ENCODE measurements at places on chromosomes 16 and 17.

DNA sequence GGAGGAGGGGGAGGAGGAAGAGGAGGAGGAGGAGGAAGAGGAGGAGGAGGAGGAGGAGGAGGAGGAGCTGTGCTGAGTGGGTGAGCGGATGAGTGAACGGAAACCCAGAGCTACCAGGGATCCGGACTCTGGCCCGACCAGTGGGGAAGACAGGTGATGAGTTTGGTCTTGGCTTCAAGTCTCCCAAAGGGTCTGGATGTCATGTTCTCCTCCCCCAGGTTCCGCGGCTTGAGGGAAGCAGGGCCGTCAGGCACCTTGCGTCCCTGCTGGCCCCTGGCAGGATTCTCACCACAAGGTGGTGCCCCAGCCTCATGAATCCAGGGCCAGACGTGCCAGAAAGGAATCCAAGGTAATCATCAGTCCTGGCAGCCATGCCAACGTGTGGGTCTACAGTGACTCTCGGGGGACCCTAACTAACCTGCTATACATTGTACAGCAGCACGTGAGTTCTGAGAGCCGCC is 13.5 kb upstream of the ABAT start:
- peak; percentile 86 for DNase-seq

DNA sequence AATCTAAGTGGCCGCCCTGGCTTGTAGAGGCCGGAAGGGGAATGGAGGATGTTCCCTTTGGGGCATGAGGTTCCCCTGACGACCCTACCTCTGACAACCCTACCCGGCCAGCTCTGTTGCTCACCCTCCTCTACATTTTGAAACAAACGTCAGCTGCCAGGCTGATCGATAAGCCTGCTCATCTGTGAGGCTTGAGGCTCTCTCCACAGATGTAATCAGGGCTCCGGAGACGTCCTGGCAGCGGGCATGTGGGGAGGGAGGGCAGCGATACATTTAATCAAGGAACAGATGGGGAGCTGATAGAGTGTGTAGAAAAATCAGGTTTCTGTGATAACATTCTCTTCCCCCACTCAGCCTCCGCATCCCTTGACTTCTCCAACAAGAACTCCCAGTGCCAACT is 212.3 kb upstream of the SDK2 start:
- no peak for DNase-seq

DNA sequence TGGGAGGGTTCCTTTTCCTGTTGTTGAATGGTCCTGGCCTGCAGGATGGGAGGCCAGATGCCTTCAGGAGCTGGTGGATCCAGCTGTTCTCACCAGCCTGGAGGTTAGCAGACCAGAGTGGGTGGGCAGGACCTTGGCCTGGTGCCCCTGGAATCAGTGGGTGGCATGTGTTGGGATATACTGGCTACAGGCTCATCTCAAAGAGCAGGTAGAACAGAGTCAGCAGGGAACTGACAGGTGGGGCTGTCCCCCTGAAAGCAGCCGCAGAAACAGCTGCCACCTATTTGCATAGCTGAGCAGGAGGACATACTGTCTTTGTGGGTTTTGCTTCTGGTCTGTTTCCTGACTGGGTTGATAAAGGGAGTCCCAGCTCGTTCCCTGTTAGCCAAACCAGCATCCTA is 144.1 kb downstream of the RAB11FIP4 start:
- no peak for DNase-seq

DNA sequence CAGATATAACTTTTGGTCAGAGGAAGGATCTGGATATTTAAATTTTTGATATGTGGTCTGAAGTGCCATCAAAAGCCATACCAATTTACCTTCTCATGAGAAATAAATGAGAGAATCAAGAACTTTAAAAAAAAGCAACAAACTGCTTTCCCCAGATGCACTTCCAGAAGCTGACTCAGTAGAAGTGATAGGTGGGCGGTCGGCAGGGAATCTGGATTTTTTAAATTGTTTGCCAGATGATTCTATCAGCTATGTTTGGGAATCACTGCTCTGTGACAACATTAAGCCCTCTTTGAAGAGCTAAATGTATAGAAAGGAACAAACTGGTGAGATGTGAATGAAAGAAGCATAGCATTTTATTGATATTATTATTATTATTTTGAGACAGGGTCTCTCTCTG is 19.2 kb downstream of the CDH3 start:
- no peak for DNase-seq

DNA sequence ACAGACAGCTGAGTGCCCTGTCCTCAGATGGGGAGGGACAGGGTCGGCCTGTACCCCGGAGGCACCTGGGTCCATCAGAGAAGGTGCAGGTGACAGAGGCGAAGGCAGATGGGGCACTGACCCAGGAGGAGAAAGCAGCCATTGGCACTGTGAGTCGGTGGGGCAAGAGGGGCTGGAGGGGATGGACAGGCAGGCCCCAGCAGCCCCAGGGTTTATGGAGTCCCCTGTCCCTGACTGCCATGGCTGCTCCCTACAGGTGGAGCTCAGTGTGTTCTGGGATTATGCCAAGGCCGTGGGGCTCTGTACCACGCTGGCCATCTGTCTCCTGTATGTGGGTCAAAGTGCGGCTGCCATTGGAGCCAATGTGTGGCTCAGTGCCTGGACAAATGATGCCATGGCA is 32.1 kb downstream of the ANKRD40 start:
- DNase-seq, result no peak

Measured in NCI-H1436 (cell line).